NCI-H2081 (cell line): ENCODE measurements at places on chromosomes 2 and 18.

GRCh38 chr2:178256382-178257042, 62.2 kb downstream of the OSBPL6 start:
- DNase-seq: no peak

GRCh38 chr2:154697418-154698252, 860 bp upstream of the KCNJ3 start:
- DNase-seq: peak; percentile 74

DNA sequence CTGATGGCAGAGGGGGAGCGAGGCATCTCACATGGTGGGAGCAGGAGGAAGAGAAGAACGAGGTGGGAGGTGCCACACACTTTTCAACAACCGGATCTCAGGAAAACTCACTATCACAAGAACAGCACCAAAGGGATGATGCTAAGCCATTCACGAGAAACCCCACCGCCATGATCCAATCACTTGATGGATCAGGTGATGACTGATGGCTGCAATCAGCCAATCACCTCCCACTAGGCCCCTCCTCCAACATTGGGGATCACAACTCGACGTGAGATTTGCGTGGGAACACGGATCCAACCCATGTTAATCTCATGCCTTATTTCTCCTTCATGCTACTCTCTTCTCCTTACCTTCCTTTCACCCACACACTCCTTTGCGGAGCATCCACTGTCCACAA, 143.6 kb downstream of the ANTXR1 start:
- DNase-seq: no peak

DNA sequence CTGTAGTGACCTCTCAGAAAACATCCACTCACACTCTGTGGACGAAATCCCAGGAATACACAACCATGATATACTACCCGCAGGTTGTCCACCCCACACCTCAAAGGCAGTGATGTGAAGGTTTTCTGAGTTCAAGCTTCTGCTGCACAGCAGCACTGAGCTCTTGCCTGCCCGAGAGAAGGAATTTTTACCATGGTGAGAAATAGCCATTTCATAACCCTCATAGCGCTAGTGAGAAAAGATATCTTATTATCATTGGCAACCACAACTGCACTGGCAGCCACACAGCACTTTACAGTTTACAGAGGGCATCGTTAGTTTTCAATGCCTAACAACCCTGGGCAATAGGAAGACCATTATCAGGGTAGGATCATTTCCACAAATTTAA, 36.9 kb downstream of the NAPG start:
- DNase-seq: no peak

GRCh38 chr2:52220393-52220792, 1188.5 kb upstream of the NRXN1 start:
- DNase-seq: peak; percentile 73

- peak; percentile 91 for DNase-seq
Observed at GRCh38 chr18:61064911-61065310, 268.3 kb upstream of the CDH20 start.

DNA sequence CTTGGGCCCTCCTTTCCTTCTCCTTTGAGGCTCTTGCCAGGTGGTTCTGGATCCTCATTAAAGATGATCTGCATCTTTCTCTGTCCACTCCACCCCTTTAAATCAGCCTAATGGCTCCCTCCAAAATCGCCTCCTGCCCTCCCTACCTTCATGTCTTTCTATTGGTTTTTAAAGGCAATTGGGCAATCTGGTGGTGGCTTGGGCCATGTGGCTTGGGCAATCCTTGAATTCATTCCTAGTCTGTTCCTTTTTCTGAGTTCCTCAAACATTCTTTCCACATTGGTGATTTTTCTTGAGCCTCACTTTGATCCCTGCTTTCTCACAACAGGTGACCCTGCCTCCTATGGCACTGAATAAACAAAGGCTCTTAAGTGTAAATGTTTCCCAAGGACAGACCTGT, 266.2 kb upstream of the REV1 start:
- no peak for DNase-seq

DNA sequence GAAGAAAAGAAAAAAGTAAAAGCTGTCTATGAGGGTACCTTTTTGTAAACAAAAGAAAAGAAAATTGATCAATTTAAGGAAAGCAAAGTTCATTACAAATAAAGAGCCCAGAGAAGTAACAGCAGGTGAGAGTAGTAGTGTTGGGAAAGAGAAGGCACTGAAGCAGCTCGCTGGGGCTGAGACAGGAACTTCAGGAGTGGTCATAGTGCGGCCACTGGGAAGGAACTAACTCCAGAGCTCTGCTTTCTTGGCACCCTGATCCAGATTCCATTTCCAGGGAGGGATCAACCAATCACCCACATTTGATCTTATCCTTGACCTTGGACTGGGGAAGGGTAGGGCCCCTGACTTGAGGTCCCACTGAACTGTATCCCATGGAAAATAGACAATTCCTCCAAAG, 617.6 kb downstream of the CPS1 start:
- no peak for DNase-seq

- DNase-seq: no peak
Observed at GRCh38 chr2:51387235-51387634, 355.3 kb upstream of the NRXN1 start.

GRCh38 chr18:79789901-79790890, 7.5 kb upstream of the KCNG2 start:
- DNase-seq: peak; percentile 7

- no peak for DNase-seq
Observed at GRCh38 chr18:79353267-79353666, 42.5 kb upstream of the NFATC1 start.

- peak; percentile 86 for DNase-seq
Observed at GRCh38 chr18:62425465-62426190, 97.2 kb upstream of the ZCCHC2 start.

GRCh38 chr2:134433979-134434378, 180.1 kb downstream of the MGAT5 start:
- no peak for DNase-seq

DNA sequence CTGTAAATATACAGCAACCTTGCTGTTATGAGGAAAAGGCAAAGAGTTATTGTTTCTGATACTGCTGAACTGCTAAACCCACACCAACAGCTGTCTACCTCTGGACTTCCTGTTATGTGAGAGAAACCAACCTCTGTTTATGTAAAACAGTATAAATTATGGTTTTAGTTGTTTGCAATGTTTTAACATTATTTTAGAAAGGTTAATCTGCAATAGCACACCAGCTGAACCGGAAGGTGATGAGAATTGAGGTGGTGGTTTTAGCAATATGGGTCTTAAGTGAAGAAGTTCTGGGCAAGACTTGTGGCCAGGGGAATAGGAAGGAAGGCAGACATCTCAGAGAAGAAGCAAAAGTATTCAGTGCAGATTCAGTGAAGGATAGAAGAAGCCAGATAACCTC, 237.8 kb downstream of the PLCL1 start:
- no peak for DNase-seq

- DNase-seq: no peak
Observed at GRCh38 chr2:159090514-159091201, 122.2 kb downstream of the TANC1 start.

DNA sequence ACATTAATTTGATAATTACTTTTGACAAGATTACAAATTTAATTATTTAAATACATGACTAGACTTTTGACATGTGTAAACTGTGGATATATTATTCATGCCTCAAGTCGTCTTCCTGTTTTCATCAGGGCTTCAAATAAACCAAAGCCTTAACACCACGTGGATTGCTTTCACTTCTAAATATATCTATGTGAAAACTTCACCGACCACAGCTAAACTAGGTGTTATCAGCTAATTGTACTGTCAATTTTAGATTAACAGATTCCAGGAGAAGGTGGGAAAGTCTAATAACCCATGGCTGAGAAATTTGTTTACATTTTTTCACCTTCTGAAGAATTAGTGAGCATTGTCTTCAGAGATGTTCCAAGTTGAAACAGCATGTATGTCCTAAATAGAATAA, 494.7 kb upstream of the FAM98A start:
- DNase-seq: no peak

GRCh38 chr18:32974421-32975162, 201.8 kb upstream of the KLHL14 start:
- DNase-seq: no peak

GRCh38 chr2:36981911-36982310, 15.6 kb upstream of the STRN start:
- DNase-seq: no peak

GRCh38 chr2:44296653-44297052, 21.4 kb downstream of the SLC3A1 start:
- DNase-seq: no peak

DNA sequence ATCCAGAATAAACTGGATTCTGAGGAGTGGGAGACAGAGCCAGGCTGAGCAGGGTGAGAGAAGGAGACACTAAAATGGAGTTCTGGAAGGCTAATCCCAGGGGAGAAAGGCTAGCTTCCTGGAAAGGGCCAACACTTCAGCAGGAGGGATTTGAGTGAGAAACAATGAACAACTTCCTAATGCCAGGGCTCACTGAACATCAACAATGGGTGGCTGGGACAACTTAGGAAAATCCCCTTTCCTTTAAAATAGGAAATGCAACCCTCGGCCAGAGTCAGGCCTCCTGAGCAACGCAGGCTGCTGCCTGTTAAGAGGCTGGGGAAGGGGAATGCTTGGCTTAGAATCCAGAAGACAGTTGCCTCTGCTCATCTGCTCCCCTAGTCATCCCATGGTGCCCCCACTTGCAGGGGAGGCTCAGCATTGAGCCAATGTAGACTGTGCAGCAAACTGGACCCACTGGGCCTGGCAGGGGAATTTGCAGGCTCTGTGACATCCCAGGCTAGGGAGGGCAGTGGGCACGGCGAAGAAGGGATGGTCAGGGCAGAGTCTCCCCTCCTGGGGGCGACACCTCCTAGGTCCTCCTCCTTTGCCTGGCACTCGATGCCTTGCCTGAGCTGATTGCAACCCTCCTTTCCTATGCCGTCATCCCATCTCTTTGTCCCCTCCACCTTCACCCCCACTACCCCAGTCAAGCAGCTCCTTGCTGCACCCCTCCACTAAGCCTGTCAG, 182.5 kb downstream of the TNS1 start:
- no peak for DNase-seq

DNA sequence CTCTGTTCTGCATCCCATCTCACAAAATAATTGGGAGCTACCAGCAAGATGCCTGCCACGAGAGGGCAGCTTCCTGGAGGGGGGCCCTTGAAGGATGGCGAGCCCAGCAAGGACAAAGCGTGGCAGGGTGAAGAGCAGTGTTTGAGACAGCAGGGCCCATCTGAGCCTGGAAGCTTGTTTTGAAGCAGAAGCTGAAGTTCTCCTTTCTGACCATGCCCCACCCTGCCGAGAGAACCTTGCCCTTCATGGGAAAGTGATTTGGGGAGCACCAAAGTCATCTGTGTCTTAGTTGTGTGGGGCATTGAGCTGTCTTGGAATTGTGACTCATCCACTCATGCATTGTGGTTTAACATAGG, 216.3 kb downstream of the BCL11A start:
- no peak for DNase-seq

DNA sequence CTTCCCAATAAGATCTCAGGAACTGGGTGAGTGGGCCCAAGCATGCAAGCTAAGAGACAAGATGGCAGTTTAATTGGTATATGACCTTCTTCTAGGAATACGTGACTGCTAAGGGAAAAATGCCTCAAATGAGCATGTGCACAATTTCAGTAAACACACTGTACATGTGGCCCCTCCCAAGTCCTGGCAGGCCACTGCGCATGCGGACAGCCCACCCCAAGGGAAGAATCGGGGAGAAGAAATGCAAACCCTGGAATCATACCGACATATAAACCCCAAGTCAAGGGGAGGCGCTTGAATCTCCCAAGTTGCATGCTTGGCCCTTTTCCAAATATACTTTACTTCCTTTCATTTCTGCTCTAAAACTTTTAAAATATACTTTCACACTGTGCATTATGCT, 15.2 kb upstream of the CCDC93 start:
- DNase-seq: no peak

DNA sequence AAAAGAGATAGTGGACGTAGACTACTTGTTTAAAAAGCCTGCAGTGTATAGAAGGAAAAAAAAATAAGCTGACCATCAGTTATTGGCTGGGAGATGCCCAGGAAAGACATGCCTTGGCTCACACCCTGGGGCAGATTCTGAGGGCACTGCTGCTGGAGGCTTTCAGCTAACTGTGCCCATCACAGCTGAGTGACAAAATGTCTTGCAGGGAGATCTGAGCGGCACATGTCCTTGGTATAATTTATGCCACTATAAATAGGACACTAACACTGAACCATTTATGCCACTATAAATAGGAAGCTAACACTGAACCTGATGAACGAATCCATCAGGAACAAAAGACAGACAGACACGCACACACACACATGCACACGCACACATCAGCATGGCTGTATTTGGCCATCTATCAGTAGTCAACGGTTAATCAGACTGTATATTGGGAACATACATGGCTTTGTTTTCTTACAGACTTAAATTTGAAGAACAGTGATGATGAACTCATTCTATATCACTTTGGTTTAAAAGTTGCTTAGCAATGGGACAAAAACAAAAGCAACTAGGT, 68.2 kb upstream of the NOSTRIN start:
- no peak for DNase-seq

- no peak for DNase-seq
Observed at GRCh38 chr2:46939626-46940359, 24.2 kb upstream of the MCFD2 start.

- no peak for DNase-seq
Observed at GRCh38 chr2:43467891-43468290, 127.9 kb downstream of the THADA start.

GRCh38 chr2:176126929-176127773, 2.4 kb upstream of the HOXD8 start:
- peak; percentile 64 for DNase-seq

DNA sequence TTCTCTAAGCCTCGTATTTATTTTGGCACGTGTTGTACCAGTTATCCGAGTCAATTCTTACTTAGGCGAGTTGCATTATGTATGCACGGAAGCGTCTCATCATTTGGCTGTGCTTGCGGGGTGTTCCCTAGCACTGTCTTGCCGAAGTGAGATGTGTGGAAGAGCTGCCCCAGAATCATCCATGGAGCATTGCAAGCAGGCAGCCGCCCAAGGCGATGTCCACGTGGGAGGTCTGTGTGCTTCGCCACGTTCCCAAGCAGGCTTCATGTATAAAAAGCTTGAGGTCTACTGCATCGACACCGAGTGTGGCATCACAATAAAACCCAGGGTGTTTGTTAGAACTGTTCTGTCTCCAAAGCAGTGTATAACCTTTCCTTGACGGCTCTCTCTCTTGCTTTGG, 849.9 kb downstream of the DCDC2C start:
- DNase-seq: no peak

DNA sequence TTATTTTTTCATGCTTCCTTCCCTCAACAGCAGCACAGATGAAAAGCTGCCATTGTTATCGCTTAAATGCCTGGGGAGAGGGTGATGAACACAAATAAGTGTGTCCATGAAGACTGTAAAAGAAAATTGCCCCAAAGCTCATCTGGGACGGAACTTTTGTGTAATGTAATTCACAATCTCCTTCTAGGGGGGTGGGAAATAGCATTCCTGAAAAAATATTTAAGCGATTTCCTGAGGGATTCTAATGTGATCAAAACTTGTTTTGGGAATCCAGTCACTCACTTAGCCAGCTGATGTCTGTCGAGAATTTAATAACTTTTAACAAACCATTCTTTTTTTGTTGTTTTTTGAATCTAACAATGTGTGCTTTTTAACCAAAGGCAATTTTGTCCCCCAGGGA, 427.9 kb downstream of the PLCL1 start:
- DNase-seq: no peak
